Aorta (tissue), 5 donors: ENCODE measurements at places on chromosomes 3 and 15. TPM values are rescaled to one million over a fixed set of nuclear protein-coding genes. Genes with fewer than 3 reads are reported as not detected.

The PPIB gene
- polyA plus RNA-seq: 699 TPM

The RFX7 gene
- polyA plus RNA-seq: 2.0 TPM

The AGBL1 gene
- not detected for polyA plus RNA-seq

The SLC24A5 gene
- polyA plus RNA-seq: 0.41 TPM

The RAB6B gene
- polyA plus RNA-seq: 0.59 TPM

The SLC9C1 gene
- polyA plus RNA-seq: not detected

The REC114 gene
- polyA plus RNA-seq: not detected

The SCAMP5 gene
- 0.64 TPM for polyA plus RNA-seq

The PIERCE2 gene
- 10.9 TPM for polyA plus RNA-seq

The NEK11 gene
- polyA plus RNA-seq: 3.0 TPM

The PLA2G4E gene
- polyA plus RNA-seq: not detected

The FEZF2 gene
- not detected for polyA plus RNA-seq

The ADAMTSL3 gene
- polyA plus RNA-seq: 4.6 TPM
